ENCODE measurements at places on chromosomes 5 and 9.

GRCh38 chr5:74293182-74293581 is 347.3 kb downstream of the ENC1 start:
- no peak for DNase-seq

GRCh38 chr5:5473226-5473625 is 50.7 kb downstream of the ICE1 start:
- no peak for DNase-seq

DNA sequence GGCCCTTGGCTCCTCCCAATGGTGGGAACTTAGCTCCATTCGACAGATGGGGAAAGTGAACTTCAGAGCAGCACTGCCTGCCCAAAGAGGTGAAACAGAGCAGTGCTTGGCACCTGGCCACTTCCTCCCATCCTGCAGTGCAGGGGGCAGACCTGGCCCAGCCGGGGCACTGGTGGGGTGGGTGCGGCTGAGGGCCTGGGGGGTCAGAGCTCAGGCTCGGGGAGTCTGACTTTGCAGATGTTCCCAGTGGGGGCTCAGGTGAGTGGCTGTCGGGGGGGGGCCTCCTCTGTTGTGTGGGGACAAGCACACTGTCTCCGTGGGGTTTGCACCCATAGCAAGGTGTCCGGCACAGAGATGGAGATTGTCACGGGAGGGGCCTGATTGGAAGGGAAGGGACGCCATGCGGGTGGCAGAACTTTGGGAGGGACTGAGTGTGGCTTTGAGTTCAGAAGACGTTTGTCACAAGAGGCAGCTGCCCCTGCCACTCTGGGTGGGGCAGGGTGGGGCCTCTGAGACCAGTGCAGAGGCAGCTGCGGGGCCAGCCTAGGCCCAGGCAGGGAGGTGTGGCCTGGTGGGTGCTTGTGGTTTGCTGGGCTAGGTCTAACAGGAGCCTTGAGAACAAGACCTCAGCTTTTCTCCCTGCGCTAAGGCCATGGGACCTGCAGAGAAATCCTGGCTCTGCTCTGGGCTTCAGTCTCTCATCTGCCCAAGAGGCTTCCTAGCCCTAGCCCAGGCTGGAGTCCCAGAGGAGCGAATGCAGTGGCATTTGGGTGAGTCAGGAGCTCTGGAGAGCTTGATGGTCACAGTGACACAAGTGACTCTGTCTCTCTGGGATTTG is 2.5 kb downstream of the MYMK start:
- no peak for DNase-seq

DNA sequence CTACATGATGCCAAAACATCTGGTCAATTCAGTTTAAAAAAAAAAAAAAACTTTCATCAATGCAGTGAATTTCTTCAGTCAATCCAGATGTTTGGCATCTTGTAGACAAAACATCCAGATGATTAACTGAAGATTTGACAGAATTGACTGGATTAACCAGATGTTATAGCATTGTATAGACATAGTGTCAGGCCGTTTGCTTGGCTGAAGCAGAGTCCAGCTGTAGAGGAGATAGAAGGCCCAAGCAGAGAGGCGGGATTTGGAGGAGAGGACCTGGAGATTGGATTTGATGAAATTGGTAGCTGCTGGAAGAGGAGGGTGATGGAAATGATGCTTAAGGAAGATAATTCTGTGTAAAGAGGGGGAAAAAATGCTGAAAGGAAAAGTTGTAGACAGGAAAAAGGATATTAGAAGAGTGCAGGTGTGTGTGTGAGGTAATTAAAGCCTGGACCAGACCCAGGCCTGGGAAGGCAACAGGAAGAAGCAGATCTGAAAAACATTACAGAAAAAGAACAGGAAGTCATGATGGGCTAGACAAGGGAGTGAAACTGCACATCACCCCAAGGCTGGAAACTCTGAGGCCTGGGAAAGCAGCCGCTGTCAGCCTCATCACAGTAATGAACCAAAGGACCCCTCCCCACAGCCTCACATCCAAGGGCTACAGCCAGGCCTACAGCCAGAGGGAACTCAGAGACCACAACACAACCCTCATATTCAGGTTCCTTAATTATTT is 258.3 kb downstream of the CWC27 start:
- no peak for DNase-seq

GRCh38 chr5:40441733-40442132 is 238.0 kb upstream of the PTGER4 start:
- no peak for DNase-seq

- DNase-seq = no peak
These were observed 32.1 kb downstream of the UBTD2 start for GRCh38 chr5:172251419-172251818.

GRCh38 chr5:142016556-142016955 is 3.7 kb upstream of the GNPDA1 start:
- DNase-seq = no peak

GRCh38 chr5:128408622-128409021 is 129.4 kb downstream of the FBN2 start:
- no peak for DNase-seq

- DNase-seq = no peak
These were observed 271.3 kb downstream of the OSTF1 start for GRCh38 chr9:75359638-75360037.

DNA sequence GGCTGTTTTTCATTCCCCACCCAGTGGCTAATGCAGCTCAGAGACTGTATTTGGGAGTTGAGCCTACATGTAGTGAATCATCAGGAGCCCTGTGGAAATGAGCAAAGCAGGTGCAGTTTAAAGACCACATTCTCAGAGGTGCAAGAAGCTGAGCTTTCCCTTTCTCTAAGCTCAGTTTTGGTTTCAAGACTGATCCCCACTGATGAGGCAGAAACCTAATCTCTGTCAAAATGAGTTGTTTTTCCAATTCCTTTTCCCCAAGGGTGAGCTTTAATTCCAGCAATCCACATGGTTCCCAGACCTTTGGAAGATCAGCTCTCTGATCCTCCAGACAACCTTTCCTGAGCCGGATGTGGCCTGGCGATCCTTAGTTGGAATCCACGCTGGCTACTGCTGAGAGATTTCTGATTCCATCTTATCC is 420.5 kb downstream of the EBF1 start:
- DNase-seq = no peak

GRCh38 chr5:93299681-93300308 is 281.2 kb downstream of the NR2F1-AS1 start:
- DNase-seq = no peak

DNA sequence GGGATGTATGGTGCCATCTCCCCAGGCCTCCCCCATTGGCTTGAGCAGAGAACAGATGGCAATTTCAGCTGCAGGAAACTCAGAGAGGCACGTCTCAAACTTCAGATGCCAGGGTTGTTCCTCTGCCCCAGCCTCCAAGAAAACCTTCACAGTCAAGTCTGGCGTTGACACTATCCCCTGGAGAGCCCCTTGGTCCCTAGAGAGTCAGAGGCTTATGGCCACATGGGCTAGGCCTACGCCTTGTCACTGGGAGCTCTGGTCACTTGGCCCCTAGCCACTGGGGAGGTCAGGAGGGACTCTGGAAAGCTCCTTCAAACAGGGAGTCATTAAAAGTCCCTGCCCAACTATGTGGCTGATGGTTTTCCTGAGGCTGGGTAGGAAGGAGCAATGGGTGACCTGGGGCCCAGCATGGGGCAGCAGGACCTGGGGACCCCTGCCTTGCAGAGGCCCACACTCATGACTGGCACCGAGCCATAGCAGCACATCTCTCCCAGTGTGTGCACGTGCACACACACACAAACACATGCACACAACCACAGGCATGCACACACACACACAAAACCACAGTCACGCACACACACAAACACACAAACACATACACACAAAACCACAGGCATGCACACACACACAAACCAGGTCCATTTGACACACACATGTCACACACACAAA is 144.2 kb downstream of the GADD45G start:
- no peak for DNase-seq

- no peak for DNase-seq
These were observed 72.3 kb downstream of the HCN1 start for GRCh38 chr5:45623832-45624231.

- DNase-seq = no peak
These were observed 25.3 kb downstream of the PNPLA7 start for GRCh38 chr9:137524981-137525317.

GRCh38 chr9:129336601-129337331 is 158.7 kb upstream of the IER5L start:
- no peak for DNase-seq

DNA sequence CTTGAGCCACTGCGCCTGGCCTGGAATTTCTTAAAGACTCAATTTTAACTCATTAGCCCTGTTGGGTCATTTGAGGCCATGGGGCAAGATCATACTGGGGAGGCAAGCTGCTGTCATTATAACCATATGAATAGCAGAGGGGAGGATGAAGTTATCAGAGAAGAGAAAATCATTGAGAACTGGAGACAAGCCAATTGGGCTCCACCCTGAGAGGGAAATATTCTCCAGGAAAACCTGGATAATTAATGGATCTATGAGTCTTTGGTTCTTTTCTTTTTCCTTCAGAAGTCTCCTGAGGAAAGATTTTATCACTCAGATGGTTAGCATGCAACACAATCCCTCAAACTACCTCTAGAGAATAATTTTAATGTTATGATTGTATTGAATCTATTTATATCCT is 569.6 kb upstream of the TUSC1 start:
- no peak for DNase-seq

- no peak for DNase-seq
These were observed 42.4 kb downstream of the C5orf15 start for GRCh38 chr5:133925866-133926488.

DNA sequence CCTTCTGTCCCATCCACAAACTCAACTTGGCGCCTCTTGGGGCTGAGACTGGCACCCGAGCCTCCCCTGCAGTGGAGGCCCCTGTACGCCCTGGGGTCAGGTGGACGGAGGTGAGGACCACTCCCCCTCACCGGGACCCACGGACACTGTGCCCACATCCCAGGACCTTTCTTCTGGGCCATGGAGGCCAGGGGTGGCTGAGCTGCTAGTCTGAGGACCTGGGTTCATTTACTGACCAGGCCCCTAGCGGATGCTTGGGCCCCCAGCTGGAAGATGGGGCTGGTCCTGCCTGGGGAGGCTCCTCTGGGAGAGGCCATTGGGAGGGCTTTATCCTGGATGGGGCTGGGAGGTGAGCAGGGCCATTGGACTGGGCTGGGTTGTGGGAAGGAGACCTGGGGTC is 16.9 kb upstream of the SLC6A19 start:
- DNase-seq = no peak

GRCh38 chr5:75640826-75641225 is 29.6 kb downstream of the ANKDD1B start:
- no peak for DNase-seq

GRCh38 chr9:76003041-76003440 is 112.6 kb downstream of the PCSK5 start:
- no peak for DNase-seq

GRCh38 chr9:70495514-70495913 is 81.1 kb upstream of the KLF9 start:
- DNase-seq = no peak

- no peak for DNase-seq
These were observed 19.8 kb downstream of the CRHBP start for GRCh38 chr5:76972689-76973088.

- no peak for DNase-seq
These were observed 42.1 kb upstream of the GPR21 start for GRCh38 chr9:122991370-122991830.

GRCh38 chr9:134776080-134776796 is 104.4 kb upstream of the FCN2 start:
- DNase-seq = no peak

- no peak for DNase-seq
These were observed 1516.4 kb downstream of the EFNA5 start for GRCh38 chr5:106154280-106154716.

GRCh38 chr9:20722221-20722620 is 38.2 kb downstream of the FOCAD start:
- DNase-seq = no peak

DNA sequence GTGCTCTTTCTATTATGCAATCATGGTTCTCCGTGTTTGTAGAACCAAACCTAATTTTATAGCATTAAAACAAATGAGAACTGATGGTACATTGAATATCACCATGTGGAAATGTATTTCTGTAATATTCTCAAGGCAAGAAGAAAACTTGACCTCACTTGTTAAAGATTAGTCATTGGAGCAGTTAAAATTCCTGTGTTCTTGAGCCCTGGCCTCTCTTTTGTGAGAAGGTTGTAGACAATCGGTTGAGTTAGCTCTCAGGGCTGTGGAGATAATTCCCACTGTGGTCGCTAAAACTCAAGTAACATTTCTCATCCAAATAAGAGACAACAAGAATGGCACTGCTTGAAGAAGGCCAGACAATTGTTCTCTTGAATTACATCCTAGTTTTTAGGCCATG is 216.0 kb upstream of the KLF4 start:
- DNase-seq = no peak

- DNase-seq = no peak
These were observed 19.1 kb upstream of the ADCY2 start for GRCh38 chr5:7376871-7377270.

GRCh38 chr5:28499766-28500290 is 1461.4 kb upstream of the CDH9 start:
- DNase-seq = no peak

DNA sequence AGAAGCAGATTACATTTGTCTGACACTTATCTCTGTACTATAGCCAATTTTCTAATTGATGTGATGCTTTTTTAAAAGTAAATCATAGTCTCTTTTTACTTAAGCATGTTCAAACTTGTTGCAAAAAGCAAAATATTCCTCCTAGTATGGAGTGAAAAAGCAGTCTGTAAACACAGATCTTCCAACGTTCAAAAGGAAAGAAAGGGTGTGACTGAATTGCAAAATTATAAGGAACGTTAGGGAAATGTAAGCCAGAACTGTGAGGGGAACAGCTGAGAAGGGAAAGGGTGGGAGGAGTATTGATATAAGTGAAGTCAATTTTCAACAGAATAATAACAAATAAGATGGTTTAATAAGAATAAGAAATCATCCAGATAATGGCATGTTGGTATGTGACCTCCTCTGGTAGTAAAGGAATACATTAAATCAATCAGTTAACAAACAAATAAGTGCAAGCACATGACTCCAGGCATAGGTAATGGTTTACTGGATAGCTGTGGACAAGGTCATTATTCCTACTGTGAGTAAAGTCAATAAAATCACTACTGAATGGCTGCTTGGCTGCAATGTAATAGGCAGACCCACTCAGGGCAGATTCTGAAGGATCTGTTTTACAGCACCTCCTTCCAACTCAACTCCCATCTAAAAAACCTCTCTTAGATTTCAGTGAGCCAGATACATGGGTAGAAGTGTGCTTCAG is 239.1 kb upstream of the NMUR2 start:
- no peak for DNase-seq

GRCh38 chr5:52988335-52989024 is 672 bp upstream of the ITGA2 start:
- no peak for DNase-seq
